ENCODE measurements at places on chromosomes 11 and 22.
A peak's percentile ranks its signal among the peaks of the same experiment; 100 is the strongest.

DNA sequence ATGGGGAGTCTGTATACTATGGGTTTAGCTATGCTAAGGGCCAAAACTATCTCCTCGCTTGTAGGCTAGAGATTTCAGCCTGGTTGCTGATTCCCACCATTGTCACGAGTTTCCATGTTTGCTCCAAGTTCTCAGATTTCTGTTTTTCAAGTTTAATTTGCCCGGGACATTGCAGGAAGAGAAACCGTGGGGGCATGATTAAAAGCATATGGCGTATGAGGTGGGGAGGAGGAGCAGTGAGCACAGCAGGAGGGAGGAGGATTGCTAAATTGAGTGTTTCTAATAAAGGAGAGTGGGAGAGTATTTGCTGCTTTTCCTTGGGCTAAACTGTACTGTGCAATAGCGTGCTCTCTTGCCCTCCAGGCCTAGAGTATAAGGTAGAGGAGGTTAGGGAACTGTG, 558.4 kb downstream of the METTL15 start:
- peak; percentile 91 for DNase-seq

GRCh38 chr11:65551572-65552387, 6.4 kb downstream of the LTBP3 start:
- DNase-seq, result no peak

GRCh38 chr11:74009675-74010305, 905 bp upstream of the UCP3 start:
- DNase-seq, result no peak

- DNase-seq, result no peak
Observed at GRCh38 chr11:14012846-14013245, 50.3 kb downstream of the SPON1 start.

- no peak for DNase-seq
Observed at GRCh38 chr11:122714484-122714883, 59.0 kb downstream of the UBASH3B start.

GRCh38 chr22:17484608-17485007, 78.7 kb upstream of the SLC25A18 start:
- no peak for DNase-seq

- DNase-seq, result no peak
Observed at GRCh38 chr22:50270666-50271394, 650 bp upstream of the MAPK11 start.

GRCh38 chr11:23542189-23542588, 681.9 kb upstream of the CCDC179 start:
- no peak for DNase-seq

- peak; percentile 81 for DNase-seq
Observed at GRCh38 chr11:78030429-78031325, 7.6 kb upstream of the KCTD14 start.

- DNase-seq, result no peak
Observed at GRCh38 chr11:131811383-131811782, 441.0 kb downstream of the NTM start.

DNA sequence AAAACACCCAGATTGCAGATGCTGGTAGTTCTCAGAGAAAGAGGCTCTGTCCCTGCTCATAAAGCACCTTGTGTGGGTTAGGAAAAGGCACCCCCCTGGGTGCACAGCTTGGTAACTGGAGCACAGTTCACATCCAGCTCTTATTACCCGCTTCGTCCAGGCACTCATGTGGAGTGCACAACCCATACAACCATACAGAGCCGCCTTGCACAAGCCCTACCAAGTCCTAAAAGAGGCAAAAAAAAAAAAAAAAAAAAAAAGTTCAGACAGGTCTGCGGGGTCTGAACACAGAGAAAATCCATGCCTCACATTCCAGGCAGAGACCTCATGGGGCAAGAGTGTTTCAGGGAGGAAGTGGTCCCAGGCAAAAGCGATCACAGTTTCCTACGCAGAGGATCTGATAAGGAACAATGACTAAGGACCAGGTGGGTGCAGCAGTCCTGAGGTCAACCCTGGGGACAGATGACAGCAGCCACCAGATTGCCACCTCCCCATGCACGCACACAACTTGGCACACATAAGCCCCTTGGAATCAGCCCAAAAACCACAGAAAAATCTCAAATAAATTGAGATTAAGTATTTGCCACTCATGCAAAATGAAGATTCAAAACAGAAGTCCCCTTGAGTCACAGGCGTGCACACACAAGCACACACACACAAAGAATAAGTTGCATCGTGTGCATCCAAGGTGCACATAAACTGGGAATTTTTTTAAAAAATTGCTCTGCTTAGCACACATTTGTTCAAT, 12.3 kb downstream of the MB start:
- no peak for DNase-seq

DNA sequence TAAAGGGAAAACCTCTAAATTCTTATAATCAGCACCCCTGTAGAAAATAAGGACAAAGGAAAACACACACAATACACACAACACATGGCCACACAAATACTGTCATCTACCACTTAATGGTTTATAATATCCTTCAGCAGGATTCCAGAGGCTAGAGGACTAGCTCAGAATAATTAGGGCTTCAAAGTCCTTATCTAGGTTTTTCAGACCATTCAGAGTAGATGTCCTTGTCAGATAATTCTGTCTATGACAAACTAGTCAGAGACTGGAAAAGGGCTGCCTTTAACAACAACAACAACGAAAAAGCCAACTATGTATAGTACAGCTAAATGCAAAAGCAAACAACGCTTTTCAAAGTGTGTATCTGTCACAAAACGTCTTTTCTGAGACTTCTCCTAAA, 456.5 kb upstream of the CNTN5 start:
- no peak for DNase-seq

DNA sequence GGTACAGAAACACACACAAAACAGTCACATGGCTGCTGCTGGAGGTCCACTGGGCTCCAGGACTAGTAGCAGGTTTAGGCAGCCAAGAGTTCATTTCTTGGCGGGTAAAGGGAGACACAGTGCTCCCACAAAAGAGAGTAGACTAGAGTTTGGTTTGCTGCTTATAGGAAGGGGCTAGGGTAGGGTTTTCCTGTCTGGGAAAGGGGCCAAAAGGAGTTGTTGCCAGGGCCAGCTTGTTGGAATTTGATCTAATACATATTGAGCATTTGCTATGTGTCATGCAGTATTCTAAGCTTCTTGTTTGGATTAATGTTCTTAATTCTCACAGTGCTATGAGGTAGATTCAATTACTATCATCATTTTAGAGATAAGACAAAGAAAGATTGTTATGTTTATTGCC, 195.1 kb upstream of the PLET1 start:
- DNase-seq, result no peak

DNA sequence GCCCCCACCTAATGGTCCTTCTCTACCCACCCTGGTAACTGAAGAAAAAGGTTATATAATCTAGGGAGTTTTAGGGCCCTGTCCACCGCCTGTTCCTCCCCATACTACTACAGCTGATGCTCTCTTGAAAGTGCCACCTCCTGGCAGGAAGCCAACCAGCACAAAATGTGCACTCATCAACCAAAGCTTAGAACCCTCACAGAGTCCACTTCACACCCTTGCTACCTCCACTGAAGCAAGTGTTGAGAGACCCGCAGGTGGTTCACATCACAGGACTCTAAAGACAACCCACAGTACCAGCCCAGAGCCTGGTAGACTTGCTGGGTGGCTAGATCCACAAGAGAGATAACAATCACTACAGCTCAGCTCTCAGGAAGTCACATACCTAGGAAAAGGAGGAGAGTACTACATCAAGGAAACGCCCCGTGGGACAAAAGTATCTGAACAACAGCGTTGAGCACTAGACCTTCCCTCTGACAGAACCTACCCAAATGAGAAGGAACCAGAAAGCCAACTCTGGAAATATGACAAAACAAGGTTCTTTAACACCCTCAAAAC, 17.5 kb upstream of the OR10W1 start:
- no peak for DNase-seq

- no peak for DNase-seq
Observed at GRCh38 chr11:35487532-35488078, 37.8 kb downstream of the PAMR1 start.

- no peak for DNase-seq
Observed at GRCh38 chr11:104005234-104005855, 31.1 kb upstream of the DDI1 start.

GRCh38 chr11:2516276-2517015, 71.6 kb downstream of the KCNQ1 start:
- DNase-seq, result no peak

DNA sequence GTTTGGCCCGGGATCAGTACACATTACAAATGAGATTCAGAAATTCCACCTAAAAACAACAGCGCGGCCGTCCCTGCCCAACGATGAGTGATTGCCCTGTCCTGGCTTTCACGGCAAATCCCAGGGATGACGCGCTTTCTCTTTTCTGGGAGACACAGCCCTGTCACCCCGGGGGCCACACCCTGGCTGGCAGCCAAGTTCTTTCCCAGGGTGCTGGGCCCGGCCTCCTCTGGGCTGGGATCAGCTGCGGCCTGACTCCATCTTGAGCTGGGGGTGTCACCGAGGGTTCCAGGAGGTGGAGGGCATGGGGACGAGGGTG, 82.7 kb downstream of the FBLN1 start:
- DNase-seq, result no peak

DNA sequence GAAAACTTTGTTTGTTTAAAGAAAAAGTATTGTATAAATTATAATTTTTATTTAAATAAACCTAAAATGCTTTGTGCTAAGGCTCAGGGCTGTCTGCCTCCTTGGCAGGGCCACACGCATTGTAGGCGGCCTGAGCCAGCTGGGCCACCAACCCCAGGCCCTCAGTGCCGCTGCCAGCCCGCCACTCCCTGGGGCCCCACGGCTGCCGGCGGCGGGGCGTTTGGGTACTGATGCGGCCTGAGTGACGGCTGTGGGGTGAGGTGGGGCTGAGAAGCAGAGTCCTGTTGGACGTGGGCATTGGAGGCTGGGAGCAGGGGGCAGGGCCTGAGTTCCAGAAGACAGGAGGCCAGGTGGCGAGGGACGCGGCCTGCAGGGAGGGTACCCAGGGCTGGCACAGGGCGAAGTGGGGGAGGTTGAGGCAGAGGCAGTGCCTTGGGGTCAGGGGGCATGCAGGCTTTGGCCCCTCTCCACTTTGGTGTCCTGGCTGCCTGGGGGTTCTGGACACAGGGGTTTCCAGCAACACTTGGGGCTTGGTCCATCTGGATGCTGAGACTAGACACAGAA, 58.3 kb downstream of the CERK start:
- no peak for DNase-seq

DNA sequence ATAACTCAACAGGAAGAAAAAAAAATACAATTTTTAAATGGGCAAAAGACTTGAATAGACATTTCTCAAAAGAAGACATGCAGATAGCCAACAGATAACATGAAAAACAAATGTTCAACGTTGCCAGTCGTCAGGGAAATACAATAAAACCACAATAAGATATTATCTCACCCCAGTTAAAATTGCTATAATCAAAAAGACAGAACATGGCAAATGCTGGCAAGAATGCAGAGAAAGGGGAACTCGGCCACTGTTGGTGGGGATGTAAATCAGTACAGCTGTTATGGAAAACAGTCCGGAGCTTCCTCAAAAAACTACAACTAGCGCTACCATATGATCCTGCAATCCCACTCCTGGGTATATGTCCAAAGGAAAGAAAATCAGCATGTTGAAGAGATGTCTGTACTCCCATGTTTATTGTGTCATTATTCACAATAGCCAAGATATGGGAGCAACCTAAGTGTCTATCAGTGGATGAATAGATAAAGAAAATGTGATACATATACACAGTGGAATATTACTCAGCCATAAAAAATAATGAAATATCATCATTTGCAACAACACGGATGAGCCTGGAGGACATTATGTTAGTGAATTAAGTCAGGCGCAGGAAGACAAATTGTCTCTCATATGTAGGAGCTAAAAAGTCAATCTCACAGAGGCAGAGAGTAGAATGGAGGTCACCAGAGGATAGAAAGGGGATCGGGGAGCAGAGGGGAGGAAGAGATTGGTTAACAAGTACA, 12.2 kb upstream of the CYTH4 start:
- no peak for DNase-seq

DNA sequence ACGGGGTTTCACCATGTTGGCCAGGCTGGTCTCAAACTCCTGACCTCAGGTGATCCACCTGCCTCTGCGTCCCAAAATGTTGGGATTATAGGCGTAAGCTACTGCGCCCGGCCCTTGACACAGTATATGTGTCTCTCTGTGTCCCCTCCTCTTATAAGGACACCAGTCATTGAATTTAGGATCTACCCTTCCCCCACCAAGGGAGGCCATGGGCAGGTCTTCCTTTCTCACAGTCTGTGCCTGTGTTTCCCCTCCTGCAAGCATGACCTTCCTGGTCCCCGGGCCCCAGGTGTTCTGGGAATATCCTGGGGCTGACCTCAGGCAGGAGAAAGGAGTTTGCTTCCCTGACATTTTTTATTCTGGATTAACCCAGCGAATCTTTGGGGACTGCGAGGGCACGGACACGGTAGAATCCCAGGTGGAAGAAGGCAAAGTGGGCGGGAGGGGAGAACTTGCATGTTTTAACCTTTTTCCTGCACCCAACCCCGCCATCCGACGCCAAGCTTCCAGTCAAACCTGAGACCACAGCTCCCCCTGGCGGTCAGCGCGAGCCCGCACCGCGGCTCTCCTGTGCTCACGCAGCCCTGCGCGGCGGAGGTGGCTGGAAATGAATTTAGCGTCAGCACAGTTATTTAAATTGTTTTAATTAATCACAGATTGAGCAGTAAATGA, 42.1 kb upstream of the ISX start:
- DNase-seq, result no peak

GRCh38 chr22:47139013-47139789, 376.8 kb downstream of the TBC1D22A start:
- DNase-seq, result no peak

DNA sequence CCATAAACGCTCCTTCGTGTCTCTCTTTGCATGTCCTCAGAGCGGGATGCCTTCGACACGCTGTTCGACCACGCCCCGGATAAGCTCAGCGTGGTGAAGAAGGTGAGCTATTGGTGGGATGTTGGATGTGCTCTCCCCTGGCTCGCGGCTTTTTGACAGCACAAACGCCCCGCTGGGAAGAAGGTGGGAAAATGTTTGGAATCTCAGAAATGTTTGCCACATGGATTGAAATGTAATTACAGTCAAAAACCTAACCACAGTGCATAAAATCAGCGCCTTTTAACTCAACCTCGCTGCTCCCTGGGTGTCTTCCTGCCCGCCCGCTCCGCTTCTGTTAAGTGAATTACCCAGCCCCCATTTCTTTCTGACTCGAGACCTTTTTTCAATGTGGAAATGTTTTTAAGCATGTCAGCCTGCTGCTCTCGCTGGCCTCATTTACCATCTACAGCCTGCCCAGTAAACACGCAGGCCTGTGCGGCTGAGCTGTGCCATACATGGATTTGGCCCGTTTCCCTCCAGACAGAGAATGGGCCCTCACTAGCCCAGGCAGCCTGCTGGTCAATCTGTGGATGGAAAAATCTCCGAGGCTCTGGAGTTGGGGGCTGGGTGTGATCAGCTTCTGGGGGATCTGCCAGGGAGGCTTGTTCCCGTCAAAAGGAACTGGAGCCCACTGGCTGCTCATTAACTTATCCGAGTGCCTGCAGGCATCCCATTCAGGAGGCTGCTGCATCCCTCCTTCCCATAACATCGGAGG, 32.7 kb upstream of the PARVG start:
- DNase-seq, result no peak

Measured in brain pericyte (primary cell).